NCI-H524 (cell line): ENCODE measurements at places on chromosomes 11 and 22.

DNA sequence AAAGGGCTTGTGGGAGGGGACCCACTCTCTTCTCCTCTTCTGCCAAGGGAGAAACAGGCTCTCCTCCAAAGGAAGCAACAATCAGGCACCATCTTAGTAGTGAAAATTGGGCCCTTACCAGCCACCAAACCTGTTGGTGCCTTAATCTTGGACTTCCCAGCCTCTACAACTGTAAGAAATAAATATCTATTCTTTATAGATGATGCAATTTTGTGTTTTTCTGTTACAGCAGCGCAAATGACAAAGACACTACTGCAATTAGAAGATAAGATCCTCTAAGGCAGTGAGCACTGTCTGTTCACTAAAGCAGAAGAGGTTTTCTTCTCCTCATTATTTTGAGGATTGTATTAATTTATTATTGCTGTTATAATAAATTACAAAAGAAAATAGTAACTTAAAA, 691.4 kb upstream of the CCDC179 start:
- no peak for DNase-seq

DNA sequence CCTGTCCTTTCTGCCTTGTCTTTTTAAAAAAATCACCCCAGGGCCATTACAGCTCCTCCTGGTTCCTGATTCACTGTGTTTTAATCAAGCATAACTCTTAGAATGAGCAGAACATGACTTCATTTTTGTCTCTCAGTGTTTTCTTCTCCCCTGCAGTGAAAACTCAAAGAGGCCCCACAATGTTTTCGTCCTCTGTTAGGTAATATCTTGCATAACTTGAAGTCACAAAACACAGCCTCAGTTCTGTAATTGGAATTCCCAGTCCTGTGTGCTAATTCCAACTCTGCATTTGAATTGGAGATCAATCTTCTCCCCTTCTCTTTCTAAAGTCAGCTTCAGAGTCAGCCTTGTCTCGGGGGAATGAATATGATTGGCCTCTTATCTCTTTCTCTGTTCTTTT, 186.5 kb upstream of the NAV2 start:
- no peak for DNase-seq

DNA sequence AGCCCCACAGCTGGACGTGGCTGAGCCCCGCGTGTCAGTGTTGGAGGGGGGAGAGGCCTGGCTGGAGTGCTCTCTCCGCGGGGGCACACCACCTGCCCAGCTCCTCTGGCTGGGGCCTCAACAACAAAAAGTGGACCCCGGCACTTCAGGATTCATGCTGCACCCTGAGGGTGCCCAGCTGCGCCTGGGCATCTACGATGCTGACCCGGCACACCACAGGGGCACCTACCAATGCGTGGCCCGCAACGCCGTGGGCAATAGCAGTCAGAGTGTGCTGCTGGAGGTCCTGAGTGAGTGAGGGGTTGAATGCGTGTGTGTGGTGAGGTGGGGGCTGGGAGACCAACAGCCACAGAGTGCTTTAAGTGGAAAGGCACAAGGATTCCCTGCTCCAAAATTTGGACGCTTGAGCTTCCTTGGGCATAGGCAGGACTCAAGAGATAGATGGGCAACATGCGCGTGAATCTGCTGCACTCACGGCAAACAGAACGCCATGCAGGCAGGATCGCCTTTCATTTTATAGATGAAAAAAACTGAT, 7.6 kb downstream of the VSIG10L2 start:
- DNase-seq, result no peak

- DNase-seq, result no peak
Measured at GRCh38 chr22:21640810-21641209, 1.3 kb upstream of the SDF2L1 start.

GRCh38 chr11:68254421-68254820, 17.4 kb downstream of the C11orf24 start:
- no peak for DNase-seq

- peak; percentile 14 for DNase-seq
Measured at GRCh38 chr11:3195251-3196160, 23.1 kb downstream of the MRGPRG start.

DNA sequence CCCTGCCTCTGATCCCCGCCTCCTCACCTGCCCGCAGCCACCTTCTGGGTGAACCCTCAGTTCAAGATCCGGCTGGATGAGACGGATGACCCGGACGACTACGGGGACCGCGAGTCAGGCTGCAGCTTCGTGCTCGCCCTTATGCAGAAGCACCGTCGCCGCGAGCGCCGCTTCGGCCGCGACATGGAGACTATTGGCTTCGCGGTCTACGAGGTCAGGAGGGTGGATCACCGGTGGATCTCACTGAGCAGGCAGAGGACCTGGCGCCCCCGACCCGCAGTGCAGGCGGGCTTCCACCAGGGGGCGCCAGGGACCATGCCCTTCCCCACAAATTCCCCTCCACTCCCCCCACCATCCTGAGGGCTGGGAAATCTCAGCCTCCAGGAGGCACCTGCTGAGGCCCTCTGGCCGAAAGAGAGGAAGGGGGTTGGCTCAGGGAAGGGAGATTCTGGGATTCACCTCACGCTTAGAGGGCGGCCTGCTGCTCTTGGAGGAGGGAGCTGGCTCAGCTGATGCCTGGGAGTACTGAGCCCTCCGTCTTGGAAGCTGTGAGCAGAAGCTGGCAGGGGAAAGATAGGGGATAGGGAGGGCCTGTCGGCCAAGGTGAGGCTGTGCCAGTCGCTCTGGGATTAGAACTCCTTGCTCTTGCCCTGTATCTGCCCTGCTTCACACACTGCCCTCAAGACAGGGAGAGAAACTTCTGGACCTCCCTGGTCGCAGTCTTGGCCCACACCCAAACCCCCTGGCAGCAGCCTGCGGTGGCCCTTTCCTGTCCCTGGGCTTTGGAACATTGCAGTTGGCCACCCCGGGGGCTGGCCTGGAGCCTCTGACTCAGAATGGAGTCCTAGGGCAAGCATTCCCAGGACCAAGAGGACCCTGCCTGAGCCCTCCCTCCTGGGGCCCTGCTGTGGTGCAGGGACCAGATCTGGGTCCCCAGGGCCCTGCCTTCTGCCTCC, 23.2 kb downstream of the CAPN1 start:
- peak; percentile 43 for DNase-seq

- no peak for DNase-seq
Measured at GRCh38 chr11:40360206-40360798, 1099.2 kb downstream of the LRRC4C start.

- DNase-seq, result no peak
Measured at GRCh38 chr22:46287873-46288751, 8.6 kb upstream of the GTSE1 start.

GRCh38 chr11:111462329-111462728, 49.9 kb downstream of the BTG4 start:
- no peak for DNase-seq

- no peak for DNase-seq
Measured at GRCh38 chr22:27142286-27142685, 484.9 kb downstream of the MIAT start.

DNA sequence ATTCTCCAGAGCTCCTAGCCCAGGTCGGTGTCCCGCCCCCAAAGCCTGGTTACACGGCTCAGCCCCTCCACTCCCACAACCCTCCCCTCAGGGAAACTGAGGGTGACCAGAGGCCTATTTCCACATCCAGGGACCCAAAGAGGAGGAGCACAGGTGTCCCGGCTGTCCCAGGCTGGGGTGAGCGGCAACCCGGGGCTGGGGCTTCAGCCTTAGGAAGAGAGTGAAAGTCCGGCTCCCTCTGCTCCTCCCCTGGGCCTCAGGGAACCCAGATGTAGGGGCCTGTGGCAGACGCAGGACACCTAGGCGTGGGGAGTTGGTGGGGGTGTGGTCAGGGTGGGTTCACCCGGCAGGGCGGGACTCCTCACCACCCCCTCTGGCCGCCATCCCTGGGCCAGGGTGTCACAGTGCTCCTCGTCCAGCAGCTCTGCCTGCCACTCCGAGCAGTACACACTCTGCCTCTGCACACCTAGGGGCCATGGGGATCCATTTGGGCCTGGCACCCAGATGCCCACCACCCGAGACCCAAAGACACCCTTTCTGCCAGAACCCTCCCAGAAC, 63.1 kb downstream of the ARFGAP3 start:
- DNase-seq, result no peak

GRCh38 chr22:46830841-46831240, 68.4 kb downstream of the TBC1D22A start:
- DNase-seq, result no peak

DNA sequence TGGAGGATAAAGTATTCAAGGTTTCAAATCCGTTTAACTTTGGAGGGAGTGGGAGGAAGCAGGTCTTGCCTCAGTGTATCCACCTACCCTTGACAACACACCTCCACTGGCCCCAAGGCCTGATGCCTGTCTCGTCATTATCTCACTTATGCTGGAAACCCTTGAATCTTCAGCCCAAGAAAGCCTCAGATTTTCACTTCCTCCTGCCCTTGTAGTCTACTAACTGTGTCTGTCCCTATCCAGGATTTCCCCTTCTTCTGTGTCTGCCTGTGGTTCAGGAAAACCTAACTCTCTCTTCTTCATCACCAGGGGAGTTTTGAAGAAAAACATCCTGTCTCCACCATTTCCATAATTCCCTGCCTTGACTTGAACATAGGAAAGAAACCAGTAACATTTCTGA, 56.1 kb downstream of the SYT9 start:
- no peak for DNase-seq

- DNase-seq, result no peak
Measured at GRCh38 chr22:22838148-22838786, 49.3 kb upstream of the IGLL5 start.

DNA sequence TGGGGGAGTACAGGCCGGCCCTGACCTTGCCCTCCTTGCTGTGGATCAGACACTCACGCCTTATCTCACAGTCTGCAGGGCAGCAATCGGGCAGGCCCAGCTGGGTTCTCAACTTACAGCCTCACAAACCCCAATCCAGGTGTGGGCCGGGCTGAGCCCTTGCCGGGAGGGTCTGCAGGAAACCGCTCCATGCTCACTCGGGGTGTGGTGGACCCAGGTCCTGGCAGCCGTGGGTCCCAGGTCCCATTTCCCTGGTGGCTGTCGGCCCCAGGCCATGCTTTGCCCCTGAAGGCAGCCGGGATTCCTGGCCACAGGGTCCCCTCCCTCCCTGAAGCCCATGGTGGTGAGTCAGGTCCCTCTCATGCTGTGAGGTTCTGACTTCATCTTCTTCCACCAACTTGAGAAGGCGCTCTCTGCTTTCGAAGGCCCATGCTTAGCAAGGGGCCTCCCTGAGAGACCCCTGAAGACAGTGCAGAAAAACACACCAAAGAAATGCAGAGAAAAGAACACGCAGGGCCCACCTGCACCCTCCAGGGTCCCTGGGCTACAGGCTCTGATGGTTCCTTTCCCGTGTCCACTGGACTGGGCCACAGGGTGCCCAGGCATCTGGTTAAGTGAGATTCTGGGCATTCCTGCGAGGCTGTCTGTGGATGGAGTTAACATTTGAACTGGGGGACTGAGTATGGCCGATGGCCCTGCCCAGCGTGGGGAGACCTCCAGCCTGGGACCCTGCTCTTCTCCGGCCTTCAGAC, 588.2 kb downstream of the BRD1 start:
- DNase-seq, result no peak

GRCh38 chr22:25494774-25495173, 69.7 kb upstream of the GRK3 start:
- no peak for DNase-seq

DNA sequence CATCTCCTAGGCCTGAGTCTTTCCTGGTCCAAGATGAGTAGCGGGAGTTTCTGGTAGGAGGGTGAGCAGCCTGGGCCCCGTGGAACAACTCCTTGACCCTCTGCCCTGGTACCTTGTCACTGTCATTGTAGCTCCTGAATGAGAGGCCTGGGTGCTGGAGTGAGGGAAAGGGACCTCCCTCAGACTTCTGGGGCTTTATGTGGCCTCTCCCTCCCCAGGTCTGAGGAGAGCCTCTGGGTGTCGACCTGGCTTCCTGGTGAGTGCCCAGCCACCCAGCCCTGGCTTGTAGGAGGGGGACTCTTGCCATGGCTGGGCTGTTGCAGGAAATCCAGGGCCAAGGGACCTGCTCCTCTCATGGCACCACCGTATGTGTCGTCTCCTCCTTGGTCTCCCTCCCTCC, 3.9 kb downstream of the P2RY2 start:
- DNase-seq, result no peak

GRCh38 chr22:27795053-27795452, 6.5 kb downstream of the MN1 start:
- DNase-seq, result no peak

GRCh38 chr11:696955-697491, 1.4 kb downstream of the TMEM80 start:
- no peak for DNase-seq

GRCh38 chr11:95461348-95461747, 230.3 kb upstream of the SESN3 start:
- no peak for DNase-seq
